Panc1 (cell line): ENCODE measurements at places on chromosomes 13 and 19.

GRCh38 chr13:109880371-109881346, 94.3 kb upstream of the IRS2 start:
- DNase-seq = no peak

DNA sequence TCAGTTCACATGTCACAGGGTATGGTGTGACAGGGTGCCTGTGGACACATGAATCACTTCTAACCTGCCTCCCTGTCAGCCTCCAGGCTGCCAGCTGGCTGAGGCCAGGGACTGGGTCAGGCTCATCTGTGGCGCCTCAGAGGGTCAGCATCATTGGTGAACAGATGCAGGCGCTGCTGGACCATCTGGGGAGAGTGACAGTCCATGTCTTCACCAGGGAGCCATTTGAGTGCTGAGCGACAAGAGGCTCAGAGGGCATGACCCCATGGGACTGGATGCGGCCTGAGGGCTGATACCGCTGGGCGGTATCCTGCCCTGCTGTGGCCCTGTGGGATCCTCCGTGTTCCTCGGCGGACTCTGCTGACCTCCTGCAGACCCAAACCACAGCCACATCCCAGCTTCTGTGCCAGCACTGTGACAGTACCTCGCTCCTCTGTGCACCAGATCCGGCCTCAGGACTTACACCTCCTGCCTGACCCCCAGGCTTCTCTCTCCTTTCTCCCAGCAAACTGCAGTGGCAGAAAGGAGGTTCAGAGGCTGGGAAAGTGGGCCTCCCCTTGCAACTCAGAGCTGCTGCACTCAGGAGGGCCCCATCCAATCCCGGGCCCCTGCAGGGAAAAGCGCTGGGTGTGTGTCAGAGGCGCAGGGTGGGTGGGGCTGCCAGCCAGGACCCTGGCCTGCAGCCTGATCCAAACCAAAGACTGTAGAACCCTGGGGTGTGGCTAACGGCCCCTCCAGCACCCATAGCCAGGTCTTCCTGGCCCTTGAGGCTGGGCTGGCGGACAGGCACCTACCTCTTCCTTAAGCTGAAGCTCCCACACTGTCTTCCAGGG, 10.2 kb downstream of the ACTMAP start:
- DNase-seq = no peak

- DNase-seq = no peak
These were observed 1581.9 kb downstream of the EFNB2 start for GRCh38 chr13:104953588-104953987.

DNA sequence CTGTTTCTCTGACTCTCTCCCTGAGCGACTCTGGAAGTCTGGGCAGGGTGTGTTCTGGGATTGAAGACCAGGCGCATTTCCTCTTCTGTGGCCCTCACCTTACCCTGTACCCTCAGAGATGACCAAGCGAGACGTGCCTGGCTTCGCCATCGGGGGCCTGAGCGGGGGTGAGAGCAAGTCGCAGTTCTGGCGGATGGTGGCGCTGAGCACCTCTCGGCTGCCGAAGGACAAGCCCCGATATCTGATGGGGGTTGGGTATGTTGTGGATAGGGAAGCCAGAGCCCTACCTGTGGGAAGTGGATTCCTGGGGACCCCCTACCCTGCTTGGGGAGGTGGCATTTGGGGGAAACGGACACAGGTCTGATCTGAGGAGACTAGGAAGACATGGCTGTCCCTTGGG, 5.8 kb upstream of the DNM2 start:
- DNase-seq = no peak

DNA sequence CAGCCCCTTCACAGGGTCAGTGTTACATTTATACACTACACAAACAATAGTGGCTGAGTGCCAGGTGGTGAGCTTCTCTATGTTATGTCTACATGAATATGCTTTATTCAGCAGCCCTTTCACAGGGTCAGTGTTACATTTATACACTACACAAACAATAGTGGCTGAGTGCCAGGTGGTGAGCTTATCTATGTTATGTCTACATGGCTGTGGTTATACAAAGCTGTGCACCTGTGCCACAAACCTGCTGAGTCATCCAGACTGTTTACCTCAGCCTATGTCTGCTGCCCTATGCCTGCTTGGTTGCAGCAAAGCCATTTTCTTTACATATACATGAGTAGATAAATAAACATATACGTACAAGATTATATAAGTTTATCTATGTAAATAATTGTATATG, 76.5 kb downstream of the ZNF726 start:
- no peak for DNase-seq

DNA sequence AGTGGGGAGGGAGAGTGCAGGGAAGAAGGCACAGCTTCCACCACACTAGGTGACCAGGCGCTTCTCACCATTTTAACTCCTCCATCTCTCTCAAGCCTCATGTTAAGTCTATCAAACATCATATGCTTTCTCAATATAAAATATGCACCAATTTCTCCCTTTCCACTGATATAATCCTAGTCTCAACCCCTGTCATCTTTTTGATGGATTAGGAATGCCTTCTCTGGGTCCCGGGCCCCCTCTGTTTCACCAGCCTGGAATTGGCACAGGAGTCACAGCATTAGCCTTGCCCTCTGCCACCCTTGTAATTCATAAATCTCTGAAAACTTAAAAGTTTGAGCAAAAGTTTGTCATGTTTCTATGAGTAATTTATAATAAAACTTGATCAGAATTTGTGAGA, at the start of gene ZSCAN4:
ZSCAN4 (plus strand) TSS at position 301 of the 400 bp plus-strand sequence. CDS start 7,211 bp downstream, outside the sequence.
- no peak for DNase-seq

DNA sequence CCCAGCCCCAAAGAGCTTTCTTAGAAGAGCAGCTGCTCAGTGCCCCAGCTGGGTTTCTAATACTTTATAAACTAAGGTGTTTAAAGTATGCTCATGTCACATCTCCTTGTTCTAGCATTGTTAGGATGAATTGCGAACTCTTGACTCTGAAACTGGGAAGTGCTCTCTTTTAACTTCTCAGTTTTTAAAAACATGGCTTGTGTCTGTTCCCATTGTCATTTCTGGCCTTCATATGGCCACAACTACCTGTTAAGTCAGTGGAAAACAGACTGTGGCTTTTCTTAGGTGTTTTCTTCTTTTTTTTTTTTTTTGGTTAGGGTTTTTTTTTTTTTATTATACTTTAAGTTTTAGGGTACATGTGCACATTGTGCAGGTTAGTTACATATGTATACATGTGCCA, 164.7 kb downstream of the KCNRG start:
- DNase-seq = no peak

- no peak for DNase-seq
These were observed 68.8 kb downstream of the DOCK9 start for GRCh38 chr13:98909016-98909415.

DNA sequence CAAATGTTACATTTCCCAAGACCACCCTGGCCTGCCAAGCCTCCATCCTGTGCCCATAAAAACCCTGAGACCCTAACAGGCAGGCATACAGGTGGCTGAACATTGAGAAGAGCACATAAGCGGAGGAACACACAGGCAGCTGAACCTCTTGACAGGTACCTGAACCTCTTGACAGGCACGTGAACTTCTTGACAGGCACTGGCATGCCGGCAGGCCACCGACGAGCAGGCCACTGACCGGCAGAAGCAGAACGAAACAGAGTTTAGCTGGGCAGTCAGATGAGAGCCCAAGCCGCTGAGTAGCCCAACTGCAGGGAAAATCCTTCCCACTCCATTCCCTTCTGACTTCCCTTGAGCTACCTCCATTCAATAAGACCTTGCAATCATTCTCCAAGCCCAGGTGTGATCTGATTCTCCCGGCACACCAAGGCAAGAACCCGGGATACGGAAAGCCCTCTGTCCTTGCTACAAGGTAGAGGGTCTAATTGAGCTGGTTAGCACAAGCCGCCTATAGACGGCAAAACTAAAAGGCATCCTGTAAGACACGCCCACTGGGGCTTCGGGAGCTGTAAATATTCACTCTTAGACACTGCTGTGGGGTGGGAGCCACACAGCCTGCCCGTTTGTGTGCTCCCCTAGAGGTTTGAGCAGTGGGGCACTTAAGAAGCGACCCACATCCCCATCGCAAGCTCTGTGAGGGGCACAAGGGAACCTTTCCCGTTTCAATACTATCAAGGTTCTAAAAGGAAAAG, 2613.9 kb upstream of the PCDH20 start:
- no peak for DNase-seq

- DNase-seq = no peak
These were observed 251.3 kb downstream of the SHISA2 start for GRCh38 chr13:25800523-25800922.

GRCh38 chr13:79904581-79904980, 423.6 kb downstream of the NDFIP2 start:
- DNase-seq = no peak

GRCh38 chr19:1567848-1568227, 287 bp downstream of the MEX3D start:
- DNase-seq = no peak

DNA sequence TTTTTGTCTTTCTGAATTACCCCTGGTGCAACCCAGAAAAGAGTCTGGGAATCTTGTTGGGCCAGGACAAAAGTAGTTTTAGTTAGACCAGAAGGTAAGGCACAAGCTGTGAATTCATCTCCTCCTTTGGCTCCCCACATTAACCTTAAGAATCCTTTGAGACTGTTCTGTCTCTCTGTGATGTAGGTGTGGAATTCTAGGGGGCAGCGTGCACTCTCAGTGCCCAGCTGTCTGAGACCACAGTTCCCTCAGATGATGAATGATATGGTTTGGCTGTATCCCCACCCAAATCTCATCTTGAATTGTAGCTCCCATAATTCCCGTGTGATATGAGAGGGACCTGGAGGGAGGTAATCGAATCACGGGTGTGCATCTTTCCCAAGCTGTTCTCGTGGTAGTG, 43.9 kb downstream of the ZNF506 start:
- DNase-seq = no peak

- DNase-seq = no peak
These were observed 3.8 kb downstream of the MYADM start for GRCh38 chr19:53871454-53871853.

DNA sequence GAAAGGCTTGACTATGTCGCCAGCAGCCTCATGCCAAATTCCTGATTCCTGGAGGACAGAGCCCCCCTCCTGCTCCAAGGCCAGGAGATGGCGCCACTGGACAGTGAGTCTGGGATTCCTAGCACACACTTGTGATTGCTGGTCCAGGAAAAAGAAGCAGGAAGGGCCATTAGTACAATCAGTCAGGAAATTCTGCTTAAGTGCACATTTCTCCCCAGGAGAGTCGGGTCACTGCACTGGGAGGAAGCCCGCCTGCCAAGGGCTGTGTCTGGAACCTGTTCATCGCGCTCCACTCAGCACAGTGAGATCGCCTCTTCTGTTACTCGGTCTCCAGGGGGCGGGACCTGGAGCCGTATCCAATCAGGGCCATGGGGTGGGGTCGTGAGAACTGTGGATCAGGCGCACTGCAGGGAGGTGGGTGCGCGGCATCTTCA, 65.1 kb downstream of the ZNF823 start:
- DNase-seq = no peak

- no peak for DNase-seq
These were observed 1042.5 kb upstream of the SPRY2 start for GRCh38 chr13:81383444-81383843.

- DNase-seq = no peak
These were observed 27.6 kb downstream of the ARL11 start for GRCh38 chr13:49655906-49656305.

DNA sequence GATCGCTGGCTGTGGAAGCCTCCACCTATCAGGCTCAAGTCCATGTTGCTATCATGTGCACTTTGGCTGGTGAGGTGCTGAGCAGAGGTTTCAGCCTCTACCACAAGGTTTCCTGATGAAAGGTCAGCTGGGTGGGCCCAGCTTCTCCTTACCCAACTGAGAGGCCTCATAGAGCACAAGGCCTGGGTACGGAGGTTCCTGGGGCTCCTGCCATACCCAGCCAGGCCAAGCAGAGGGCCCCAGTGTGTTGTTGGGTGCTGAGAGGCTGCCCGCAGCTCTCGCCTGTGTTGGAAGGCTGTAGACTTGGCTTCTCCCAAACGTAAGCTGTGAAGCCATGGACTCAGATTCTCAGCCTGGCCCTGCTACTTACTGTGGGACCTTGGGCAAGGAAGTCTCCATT, 28.2 kb downstream of the ACTN4 start:
- no peak for DNase-seq

- DNase-seq = no peak
These were observed 36.2 kb downstream of the WASF3 start for GRCh38 chr13:26593661-26594060.

DNA sequence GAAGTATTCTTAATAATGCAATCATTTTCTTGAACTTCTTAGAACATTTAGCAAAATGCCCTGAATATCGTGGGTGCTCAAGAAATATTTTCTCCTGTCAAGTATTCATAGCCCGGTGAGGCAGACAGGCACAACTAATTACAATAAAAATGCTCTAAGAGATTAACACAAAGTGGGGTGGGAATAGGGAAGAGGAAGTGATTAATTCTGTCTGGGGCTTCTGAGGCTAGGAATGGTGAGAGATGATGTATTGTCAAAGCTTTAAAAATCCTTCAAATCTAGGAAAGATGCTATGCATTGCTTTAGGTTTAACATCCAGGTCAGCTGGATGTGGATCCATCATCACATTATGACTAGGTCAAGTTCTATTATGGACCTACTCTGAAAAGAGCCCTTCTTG, 66.9 kb upstream of the POSTN start:
- no peak for DNase-seq

GRCh38 chr13:113785051-113786010, 26.3 kb downstream of the TMEM255B start:
- DNase-seq = peak; percentile 87

DNA sequence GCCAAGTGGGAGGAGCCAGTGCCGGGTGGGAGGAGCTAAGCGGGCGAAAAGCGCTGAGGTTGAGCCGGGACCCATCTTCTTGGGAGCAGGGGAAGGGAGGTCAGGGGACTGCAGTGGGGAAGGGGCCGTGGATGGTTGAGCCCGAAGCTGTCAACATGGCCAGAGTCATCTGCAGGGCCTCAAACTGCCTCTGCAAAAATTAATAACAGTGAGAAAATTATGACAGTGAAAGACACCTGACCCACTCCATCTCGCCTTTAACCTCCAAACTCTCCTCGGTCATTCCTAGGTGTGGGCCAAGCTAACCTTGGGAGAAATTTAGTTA, 30.1 kb downstream of the ZNF557 start:
- DNase-seq = no peak

DNA sequence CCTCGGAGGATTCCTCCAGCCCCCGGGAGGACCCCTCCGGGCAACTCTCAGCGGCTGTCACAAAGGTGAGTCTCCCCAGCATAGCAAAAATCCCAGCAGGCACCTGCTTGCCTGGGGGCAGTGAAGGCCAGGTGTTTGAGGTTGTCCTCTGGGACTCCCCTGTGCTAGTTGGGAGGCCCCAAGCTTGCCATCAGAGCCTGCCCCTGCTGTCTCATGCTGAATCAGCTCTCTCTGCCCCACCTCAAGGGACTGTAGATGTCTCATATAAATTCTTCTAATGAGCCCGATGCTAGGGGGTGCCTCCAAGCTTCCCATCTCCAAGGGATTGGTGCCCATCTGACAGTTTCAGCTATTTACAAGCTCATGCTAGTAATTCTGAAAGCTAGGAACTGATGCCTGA, 53.6 kb downstream of the NWD1 start:
- DNase-seq = no peak

- no peak for DNase-seq
These were observed 64.6 kb downstream of the GGACT start for GRCh38 chr13:100523981-100524386.
